ENCODE measurements at places on chromosomes 1 and 21.
A peak's percentile ranks its signal among the peaks of the same experiment; 100 is the strongest.

GRCh38 chr1:67514786-67515185 is 84.6 kb upstream of the SERBP1 start:
- DNase-seq = no peak

DNA sequence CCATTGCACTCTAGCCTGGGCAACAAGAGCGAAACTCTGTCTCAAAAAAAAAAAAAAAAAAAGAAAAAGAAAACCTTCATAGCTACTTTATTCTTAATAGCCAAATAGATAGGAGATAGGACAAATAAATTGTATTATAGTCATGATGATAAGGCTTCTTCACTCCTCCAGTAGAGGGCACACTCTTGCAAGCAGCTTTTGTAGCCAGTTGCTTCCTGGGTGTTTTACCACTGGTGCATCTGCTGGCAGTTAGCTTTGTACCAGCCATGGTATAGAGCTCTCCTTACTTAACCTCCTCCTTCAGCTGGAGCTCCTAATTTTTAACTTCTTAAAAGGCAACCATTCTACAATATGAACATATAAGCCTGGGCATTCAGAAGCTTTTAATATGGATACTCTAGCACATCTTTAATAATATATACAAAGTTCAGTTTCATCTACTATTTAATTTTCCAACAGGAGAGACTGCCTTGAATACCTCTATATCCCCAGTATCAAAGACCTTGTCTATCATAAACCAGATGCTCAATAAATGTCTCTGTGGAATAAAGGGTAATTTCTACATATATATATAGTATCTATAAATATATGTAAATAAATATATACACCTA is 35.8 kb downstream of the EVI5 start:
- peak; percentile 5 for DNase-seq

DNA sequence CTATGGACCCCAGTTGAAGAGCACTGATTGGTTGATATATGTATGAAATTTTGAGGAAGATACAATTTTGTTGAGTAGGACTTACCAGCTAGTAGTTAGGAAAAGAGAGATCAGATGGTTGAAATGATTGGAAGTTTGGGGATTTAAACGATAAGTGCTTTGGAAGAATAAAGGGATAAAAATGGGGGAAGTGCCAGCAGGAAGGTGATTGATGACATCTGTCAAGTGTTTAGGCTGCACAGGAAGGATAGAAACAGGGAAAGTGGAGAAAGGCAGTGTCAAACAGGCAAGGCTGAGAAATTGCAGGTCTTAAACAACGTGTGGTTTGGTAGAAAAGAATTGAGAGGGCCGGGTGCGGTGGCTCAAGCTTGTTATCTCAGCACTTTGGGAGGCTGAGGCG is 22.3 kb downstream of the PDC start:
- no peak for DNase-seq

DNA sequence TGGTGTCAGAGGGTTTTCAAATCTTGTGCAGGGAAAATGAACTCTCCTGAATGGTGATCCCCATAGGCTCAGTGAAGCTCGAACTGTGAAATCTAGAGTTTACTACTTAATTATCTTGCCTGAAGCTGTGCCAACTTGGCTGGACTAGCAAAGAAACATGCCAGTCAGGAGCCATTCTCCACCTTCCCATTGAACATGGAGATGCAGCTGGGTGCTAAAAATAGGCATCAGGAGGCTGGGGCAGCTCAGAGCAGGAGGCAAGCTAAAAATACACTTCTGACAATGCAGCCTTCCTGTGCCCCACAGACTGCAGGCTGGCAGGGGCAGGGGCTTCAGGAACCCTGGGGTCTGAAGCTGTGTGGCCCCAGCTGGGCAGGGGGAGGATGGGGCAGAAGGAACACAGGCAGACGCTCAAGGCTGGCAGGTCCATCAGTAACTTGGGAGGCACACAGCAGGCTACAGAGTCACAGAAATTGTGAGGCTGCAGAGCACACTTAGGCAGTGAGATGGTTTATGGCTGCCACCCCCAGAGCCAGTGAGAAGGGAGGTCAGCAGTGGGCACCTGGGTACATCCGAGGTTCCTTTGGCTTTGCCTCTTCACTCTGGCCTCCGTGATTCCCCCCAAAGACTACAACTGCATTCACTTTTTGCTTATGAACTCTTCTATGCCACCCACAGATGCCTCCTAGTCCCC is 155.4 kb upstream of the KCND3 start:
- DNase-seq = no peak

- DNase-seq = no peak
Measured at GRCh38 chr1:155158991-155159390, 14.1 kb downstream of the KRTCAP2 start.

GRCh38 chr1:210764536-210764935 is 369.4 kb downstream of the KCNH1 start:
- DNase-seq = no peak

DNA sequence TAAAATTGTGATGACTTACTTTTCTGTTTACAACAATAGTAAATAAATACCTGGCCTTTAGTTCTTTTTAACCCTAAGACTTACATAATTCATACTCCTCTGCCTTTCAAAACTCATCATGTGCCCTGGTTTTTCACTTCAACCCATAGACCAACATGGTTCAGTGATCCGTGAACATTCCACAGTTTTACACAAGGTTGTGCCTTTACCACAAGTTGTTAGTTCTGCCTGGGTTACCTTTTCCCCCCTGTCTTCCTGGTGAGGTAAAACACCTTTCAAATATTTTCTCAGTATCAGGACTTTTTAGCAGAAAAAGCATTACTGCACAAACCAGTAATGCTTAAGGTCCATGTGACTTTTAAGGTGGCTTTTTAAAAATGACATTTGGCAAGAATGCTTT is 1466.4 kb downstream of the PLA2G4A start:
- DNase-seq = no peak

Data from activated CD4-positive, alpha-beta T cell treated with anti-CD3 and anti-CD28 coated beads, Interleukin-2, amount 50 U/mL, for 4 hours (primary cell).